Mesangial cell (primary cell): ENCODE measurements at places on chromosomes 1 and 21. TPM values are rescaled to one million over a fixed set of nuclear protein-coding genes. Genes with fewer than 3 reads are reported as not detected.

The RNU1-4 gene
- total RNA-seq, result under 0.01 TPM in 2 replicates

The BMP8B gene
- 0.49 and 0.76 TPM in 2 replicates for total RNA-seq

The TDRD5 gene
- not detected in 2 replicates for total RNA-seq

The TNFRSF9 gene
- total RNA-seq, result 0.51 and 1.5 TPM in 2 replicates

The TIE1 gene
- total RNA-seq, result 0.98 and 1.0 TPM in 2 replicates
